ENCODE measurements at places on chromosomes 3 and 15.

DNA sequence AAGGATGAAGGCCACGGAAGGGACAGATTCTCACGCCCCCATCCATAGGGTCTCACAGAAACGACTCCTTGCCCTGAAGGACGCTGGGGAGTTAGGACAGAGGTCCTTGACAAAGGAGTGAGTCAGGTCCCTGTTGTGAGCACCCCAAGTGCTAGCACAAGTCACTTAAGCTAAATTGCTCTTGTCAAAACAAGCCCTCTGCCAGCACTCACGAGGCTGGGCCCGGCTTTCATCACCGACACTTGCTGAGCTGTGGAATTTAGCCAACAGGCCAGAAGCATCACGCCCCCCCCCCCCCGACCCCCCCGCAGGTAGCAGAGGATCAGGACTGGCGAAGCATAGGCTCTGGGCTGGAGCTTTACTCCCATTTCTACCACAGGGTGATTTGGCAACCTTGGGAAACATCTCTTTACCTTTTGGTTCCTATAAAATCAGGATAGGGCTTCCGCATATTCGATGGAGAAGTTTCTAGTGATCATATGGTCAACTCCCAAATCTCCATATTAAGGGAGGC lies 75.4 kb downstream of the ADCY5 start:
- no peak for DNase-seq

DNA sequence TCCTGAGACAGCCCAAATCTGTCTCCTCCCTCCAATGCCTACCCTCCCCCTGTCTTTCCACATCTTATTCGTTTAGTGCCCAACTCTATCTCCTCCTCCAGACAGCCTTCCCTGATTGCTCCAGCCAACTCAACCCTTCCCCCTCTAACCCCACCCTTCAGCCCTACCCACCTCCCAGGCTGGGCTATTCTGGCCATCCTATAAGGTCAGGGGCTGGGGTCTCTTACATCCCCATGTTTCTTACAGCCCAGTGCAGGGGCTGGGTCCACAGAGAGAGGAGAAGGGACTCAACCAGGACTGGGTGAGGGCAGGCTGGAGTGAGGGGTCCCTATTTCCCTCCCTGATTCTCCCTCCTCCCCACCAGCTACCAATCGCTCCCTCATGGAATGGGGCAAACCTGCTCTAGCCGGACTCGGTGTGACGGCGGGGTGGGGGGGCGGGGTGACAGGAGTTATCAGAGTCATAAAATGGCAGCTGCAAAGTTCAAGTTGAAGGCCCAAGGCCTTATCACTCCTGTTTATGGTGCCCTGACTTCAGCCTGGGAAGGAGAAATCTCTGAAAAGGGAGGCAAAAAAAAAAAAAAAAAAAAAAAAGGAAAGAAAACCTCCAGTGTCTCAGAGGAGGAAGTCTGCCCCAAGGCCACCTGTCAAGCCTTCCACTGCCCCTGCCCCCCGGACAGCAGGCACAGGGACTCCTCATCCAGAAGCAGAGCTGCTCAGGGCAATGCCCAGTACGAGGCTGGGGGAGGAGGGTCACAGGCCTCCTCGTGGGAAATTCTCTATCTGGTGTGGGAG lies 2.1 kb downstream of the VIPR1 start:
- DNase-seq: no peak

- no peak for DNase-seq
Measured at GRCh38 chr15:27575521-27575920, 523.6 kb downstream of the OCA2 start.

- no peak for DNase-seq
Measured at GRCh38 chr3:18892047-18892446, 256.3 kb upstream of the KCNH8 start.

DNA sequence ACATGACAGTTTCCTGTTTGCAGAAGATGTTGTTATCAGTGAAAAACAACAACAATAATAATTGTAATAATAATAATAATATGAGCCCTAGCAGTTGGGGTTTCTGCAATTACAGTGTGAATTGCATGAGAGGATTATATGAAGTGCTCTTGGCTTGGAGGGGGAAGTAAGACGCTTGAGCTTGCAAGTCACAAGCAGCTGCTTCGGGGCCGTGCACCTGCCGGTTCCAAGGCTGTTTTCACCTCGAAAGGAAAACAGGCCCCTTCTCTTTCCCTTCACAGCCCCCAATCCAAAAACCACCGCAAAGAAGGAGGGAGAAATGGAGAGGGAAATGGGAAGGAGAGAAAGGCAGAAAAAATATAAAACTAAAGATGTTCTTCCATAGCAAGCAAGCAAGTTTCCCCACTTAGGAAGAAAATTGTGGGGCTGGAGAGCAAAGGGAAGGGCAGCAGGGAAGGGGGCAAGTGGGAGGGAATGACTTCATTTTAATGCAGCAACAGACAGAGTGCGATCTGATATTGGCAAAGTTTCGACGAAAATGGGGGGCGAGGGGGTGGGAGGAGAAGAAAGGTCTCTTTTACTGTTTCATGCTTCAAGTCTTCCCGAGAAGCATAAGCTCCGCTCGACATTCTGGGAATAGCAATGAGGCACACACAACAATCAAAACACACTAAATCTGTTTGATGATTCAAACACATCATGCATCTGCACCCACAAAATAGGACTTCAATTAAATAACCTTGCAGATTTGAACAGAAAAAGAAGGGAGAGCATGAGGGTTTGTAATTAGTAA lies 284.2 kb upstream of the ATP11B start:
- no peak for DNase-seq

GRCh38 chr3:69297501-69297900 lies 88.4 kb downstream of the FRMD4B start:
- no peak for DNase-seq

DNA sequence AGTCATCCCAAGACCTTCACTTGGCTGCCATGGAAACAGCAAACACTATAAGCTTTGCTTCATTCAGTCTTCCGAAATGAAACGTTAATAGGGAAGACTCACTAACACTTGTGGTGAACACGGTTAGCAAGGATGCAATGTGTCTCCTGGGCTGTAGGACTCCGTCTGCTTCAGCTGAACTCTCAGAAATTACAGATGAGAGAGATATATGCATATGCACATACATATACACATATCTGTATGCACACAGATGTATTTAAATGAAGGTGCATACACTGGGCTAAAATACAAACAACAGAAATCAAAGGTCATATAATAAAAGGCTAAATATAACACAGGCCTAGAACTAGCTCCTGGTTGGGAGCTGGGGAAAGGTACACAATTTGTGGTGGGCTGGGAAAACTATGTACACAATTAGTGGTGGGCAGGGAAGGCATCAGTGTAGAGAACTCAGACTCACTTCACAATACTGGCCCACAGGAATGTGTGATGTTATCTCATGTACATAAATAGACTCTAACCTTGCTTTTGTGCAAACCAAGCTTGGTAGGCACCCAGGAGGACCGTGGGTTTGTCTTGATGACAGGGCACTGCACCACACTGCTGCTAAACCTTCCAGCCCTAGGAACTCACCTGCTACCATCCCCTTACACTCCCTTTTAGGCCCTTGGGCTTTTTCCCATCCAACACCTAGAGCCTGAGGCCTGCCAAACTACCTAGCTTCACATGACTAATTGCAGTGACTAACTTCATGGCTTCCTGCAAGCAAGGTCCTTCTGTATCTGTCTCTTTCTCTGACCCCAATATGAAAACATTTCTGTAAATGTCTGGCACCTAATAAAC lies 873.1 kb downstream of the NSUN3 start:
- DNase-seq: no peak

DNA sequence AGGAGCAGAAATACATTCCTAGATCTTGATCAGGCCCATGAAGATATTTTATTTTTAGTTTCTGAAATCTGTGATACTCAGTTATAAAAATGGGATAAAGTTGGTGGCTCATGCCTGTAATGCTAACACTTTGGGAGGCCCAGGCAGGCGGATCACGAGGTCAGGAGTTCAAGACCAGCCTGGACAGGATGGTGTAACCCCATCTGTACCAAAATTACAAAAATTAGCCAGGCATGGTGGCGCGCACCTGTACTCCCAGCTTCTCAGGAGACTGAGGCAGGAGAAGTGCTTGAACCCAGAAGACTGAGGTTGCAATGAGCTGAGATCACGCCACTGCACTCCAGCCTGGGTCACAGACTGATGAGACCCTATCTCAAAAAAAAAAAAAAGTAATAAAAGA lies 105.5 kb downstream of the IL1RAP start:
- DNase-seq: no peak

- no peak for DNase-seq
Measured at GRCh38 chr3:20975188-20975651, 775.8 kb downstream of the ZNF385D start.
